ENCODE measurements at places on chromosomes 2 and 18. TPM values are rescaled to one million over a fixed set of nuclear protein-coding genes. Genes with fewer than 3 reads are reported as not detected.

The SEC11C gene
- 48.8 TPM for total RNA-seq

The MYO7B gene
- 37.8 TPM for total RNA-seq

The SLC9A2 gene
- total RNA-seq = 8.8 TPM

The ELOA2 gene
- total RNA-seq = not detected

GRCh38 chr2:233979748-233980147, 62.6 kb downstream of the TRPM8 start:
- DNase-seq = peak; percentile 55

- peak; percentile 77 for DNase-seq
Measured at GRCh38 chr2:33494877-33495641, 18.6 kb downstream of the RASGRP3 start.

- DNase-seq = no peak
Measured at GRCh38 chr18:8787371-8787670, 82.0 kb downstream of the MTCL1 start.

GRCh38 chr18:2222270-2223185, 348.8 kb downstream of the METTL4 start:
- DNase-seq = peak; percentile 64

DNA sequence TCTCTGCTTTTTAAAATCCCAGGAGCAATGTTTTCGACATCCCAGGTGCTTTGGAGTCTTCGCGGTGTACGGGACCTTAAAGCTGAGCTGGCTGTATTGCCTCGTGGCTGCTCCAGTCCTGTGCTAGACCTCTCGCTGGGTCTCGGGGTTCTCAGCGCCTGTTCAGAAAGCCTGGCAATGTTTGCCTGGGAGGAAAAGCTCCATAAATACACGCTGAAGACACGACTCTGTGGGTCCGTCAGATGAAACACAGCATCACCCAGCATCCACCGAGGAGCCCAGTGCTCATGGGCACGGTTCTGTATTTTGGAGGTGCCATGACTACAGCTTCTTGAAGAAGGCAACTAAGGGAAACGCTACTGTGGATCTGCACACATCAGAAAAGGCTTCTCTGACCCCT, 21.6 kb downstream of the MBP start:
- DNase-seq = no peak

DNA sequence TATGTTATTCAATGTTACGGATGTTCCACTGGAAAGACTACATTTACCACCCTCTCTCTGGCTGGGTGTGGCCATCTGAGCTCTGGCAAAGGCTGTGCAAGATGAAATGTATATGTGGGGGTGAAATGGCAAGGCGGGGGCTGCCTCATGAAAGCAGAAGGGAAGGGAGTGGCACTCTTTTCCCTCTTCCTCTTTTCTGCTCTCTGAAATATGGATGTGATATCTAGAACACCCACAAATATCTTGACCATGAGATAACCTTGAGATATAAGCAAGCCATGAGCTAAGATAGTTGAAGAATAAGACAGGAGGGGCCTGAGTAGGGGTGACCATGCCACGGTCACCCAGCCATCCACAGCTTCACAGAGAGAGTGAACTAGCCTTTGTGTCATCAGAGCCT, 367.8 kb upstream of the ID2 start:
- DNase-seq = no peak

- peak; percentile 54 for DNase-seq
Measured at GRCh38 chr2:216694082-216694825, 1.1 kb downstream of the IGFBP5 start.

DNA sequence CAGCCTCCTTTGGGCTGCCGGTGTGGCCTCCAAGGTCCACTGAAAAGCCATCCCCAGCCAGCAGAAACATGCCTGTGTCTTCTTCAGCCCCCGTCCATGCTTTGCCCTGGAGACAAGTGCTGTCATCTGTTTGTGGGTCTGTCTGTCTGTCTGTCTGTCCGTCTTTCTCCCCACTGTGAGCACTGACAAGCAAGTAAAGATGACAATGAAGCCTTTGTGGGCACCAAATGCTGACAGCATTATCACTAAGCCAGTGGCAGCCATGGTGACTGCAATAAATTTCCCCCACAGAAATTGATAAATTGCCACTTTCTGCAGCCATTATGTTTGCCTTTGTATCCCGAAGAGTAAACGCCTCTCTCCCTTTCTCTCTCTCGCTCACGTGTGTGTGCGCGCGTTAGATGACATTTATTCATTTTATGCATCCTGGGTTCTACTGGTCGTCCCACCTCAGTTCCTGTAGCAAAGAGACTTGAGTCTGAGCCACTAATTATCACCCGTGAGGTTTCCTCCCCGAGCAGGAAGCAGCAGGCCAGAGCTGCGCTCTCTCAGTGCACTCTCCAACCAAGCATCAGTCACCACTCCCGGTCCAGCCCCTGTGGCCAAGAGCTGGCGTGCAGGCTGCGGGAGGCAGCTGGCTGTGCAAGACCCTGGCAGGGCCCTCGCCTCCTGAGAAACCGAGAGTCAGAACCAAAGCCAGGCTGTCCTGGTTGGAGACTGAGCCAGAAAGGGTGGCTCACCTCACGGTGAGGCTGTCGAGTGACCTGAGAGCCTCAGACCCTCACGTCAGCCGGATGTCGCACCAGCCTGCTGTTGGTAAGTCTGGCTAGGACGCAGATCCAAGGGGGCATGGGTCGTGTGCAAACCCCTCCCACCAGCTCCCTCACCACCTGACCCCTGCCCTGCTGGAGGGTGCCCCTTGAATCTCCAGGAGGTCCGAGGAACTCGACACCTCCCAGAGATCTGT, 6.9 kb downstream of the STEAP3 start:
- DNase-seq = no peak

DNA sequence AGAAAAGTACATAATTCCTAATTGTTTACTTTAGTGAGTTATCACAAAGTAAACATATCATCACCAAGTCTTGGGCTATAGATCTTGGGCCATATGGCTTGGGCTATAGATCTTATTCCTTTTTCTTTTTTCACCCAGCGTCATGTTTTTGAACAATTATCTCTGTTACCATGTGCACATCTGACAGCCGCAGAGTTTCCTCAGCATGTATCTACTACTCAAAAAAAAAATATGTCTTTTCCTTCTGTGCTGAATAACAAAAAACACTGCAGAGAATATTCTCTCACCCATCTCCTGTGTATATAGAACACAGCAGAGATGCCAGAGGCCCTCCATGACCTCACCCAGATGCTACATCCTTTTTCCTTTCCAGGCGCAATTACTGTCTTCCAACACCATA, 76.2 kb upstream of the MYO3B start:
- DNase-seq = peak; percentile 21

GRCh38 chr18:39752351-39752750, 2186.8 kb upstream of the CELF4 start:
- no peak for DNase-seq

- DNase-seq = no peak
Measured at GRCh38 chr2:240344904-240345303, 90.6 kb upstream of the GPC1 start.

DNA sequence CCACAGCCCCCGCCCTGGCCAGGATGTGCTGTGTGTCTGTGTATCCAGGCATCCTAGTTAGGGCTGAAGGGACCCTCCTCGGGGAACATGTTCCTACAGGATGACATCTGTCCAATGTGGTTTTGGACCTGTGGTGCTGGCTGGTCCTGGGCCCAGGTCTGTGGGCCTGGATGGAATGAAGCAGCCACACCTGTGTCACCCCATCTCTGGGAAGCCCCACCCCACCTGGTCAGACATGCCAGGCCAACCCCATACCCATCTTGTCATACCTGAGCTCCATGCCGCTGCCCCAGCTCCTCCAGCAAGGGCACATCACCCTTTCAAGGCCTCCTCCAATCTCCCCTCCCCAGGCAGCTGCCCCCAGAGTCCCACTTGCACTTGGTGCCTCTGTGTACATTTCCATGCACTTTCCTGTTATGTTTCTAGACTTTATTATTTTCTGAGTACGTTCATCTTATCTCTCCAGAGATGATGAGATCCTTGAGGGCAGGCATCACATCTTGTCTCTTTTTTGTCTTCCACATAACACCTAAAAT, 24.1 kb upstream of the PLB1 start:
- no peak for DNase-seq

DNA sequence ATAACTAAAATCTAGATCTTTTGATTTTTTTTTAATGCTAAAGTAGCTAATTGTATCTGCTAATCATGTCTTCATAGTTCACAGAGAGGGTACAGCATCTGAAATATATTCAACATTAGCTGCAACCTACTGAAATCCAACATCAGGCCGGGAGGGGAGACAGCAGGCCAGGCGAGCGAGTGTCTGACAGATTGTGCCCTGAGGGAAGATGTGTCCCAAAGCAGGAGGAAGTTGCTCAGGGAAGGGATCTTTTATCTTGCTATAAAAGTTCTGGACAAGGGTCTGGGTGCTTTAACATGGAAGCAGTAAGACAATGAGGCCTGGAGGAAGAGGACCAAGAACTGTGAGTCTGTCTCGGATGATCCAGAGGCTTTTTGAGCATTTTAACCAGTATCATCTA, 274.1 kb downstream of the AFF3 start:
- DNase-seq = no peak

- peak; percentile 35 for DNase-seq
Measured at GRCh38 chr18:66632756-66633155, 28.9 kb upstream of the CDH19 start.

Measured in PC-3 (cell line).